ENCODE measurements at places on chromosomes 3 and 15.
A peak's percentile ranks its signal among the peaks of the same experiment; 100 is the strongest.

- DNase-seq: peak; percentile 2
These were observed 7.2 kb upstream of the SCAMP5 start for GRCh38 chr15:74988007-74988800.

DNA sequence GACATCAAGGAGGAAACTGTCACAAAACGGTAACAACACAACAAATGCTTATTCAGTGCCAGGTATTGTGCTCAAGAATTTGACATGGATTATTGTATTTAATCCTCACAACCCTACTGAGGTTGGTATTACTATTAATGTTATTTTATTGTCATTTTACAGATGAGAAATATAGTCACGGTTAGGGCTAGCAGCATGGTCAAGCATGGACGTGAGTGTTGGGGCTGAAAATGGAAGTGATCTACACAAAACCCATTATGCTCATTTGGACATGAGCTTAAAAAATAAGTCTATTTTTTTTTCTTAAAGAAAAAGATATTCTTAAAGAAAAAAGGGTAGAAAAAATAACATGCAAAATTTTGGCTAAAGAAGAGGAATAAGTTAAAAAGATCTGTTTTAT, 141.3 kb upstream of the SOX2 start:
- no peak for DNase-seq

GRCh38 chr3:147417551-147418295, 8.6 kb downstream of the ZIC1 start:
- DNase-seq: no peak

GRCh38 chr3:107684431-107684925, 161.7 kb downstream of the BBX start:
- no peak for DNase-seq

- no peak for DNase-seq
These were observed 13.9 kb upstream of the SYNM start for GRCh38 chr15:99090938-99091337.

DNA sequence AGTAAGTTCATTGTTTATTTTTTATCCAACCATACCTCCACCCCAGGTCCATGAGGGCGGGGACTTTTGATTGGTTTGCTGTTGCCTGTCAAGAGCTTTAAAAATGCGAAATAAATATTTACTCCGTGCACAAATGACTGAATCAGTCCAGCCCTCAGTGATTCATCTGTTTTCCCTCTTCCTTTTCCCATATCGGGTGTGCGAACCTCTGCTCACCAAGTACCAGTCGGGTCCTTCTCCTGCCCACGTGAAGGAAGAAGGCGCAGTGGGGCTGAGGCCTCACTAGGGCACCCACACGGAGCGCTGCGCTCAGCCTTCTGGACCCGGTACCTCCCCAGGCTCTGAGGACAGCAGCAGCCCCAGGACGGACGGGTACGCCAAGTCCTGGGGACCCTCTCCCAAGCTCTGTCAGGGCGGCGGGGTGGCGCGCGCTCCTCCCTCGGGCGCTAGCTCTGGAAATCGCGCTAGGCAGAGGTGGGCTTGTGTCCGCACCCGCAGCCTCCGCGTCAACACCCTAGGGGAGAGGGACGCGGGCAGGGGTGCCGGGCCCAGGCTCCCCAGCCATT, 70.5 kb upstream of the EPHB3 start:
- DNase-seq: no peak

DNA sequence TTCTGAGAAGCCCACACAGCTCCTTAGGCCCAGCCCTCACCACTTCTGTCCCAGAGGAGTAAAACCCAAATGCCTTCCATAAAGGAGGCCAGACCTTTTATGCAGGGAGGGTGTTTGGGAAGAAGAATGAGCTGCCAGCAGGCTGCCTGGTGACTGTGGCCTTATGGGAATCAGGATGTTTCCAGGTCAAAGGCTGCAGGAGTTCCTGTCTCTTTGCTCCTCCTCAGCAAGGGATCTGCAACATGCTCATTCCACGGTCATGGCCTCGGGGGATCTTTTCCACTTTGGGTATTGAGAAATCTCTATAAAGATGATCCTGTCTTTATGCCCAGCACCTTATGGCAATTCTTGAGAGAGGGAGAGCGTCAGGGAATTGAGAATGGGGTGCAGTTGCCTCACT, 25.2 kb upstream of the MAGEF1 start:
- no peak for DNase-seq

Measured in stimulated activated CD4-positive, alpha-beta T cell treated with anti-CD3 and anti-CD28 coated beads, TNF-alpha, amount 100 ng/mL, for 1 hour (primary cell).